Stimulated activated CD4-positive, alpha-beta T cell treated with anti-CD3 and anti-CD28 coated beads, Interleukin-1b, Interleukin-23, amount 100 ng/mL, for 48 hours (primary cell): ENCODE measurements at places on chromosomes 6 and 20.

GRCh38 chr6:105832313-105832761 is 253.8 kb upstream of the PRDM1 start:
- no peak for DNase-seq

GRCh38 chr6:38158762-38159350 is 339.3 kb downstream of the ZFAND3 start:
- DNase-seq, result no peak

- DNase-seq, result no peak
These were observed 33.5 kb downstream of the SNX3 start for GRCh38 chr6:108227290-108227689.

GRCh38 chr6:3242768-3243167 is 15.3 kb upstream of the TUBB2B start:
- no peak for DNase-seq

DNA sequence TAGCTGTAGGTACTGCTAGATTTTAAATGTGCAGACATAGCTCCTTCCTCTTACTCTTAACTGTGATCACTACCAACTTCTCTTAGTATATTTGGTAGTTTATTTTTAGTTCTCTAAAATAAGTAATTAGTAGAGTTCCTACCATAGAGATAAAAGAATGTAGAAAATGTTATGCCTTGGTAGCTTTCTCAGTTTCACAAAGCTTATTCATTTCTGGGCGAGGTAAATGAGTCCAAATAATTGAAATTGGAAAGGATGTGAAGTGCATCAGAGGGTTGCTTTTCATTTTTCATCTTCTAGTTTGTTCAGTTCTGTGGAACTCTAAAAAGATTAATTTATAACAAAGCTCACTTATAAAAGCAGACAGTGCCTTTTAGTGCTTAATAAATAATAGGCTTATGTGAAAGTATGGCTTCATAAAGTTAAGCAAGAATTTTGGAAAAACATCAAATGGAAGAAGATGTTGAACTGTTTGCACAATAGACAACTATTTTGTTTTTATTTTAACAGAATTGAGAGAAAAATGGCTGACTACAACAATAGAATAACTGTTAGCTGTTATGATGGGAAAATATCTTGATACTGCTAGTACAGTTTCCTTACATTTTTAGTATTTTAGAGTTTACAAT is 303.7 kb downstream of the UTRN start:
- DNase-seq, result no peak

- DNase-seq, result no peak
These were observed 140.5 kb downstream of the HIVEP2 start for GRCh38 chr6:142804490-142804889.

DNA sequence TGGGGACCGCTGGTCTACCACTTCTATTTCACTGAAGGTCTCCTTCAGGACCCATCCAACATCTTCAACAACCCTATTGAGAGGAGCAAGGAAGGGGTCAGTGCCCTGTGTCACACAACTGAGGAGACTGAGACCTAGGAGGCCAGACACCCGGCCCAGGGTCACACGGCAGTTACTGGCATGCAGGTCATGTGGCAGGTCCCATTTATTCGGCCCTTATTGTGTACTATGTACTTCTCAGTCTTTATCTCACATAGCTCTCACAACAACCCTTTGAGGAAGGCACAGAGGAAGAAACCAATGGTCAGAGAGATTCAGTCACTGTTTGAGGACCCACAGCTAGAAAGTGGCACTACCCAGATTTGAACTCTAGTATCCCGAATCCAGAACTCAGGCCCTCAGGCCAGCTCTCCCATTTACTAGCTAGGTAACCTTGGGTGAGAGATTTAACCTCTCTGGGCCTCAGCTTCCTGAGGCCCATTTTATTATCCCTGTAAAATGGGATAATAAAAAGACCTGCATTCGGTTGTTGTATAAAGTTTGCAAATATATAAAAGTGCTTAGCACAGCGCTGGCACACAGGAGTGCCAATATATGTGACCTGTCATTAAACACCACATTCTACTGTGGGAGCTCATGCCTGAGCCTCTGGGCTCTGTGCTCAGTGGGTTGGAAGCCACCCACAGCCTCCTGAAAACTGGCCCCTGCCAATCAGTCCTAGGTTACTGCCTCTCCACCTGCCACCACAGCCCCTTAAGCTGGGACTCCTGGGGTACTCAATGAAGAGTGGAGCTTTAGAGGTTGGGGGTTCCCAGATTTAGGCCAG is 15.8 kb downstream of the TFEB start:
- no peak for DNase-seq

DNA sequence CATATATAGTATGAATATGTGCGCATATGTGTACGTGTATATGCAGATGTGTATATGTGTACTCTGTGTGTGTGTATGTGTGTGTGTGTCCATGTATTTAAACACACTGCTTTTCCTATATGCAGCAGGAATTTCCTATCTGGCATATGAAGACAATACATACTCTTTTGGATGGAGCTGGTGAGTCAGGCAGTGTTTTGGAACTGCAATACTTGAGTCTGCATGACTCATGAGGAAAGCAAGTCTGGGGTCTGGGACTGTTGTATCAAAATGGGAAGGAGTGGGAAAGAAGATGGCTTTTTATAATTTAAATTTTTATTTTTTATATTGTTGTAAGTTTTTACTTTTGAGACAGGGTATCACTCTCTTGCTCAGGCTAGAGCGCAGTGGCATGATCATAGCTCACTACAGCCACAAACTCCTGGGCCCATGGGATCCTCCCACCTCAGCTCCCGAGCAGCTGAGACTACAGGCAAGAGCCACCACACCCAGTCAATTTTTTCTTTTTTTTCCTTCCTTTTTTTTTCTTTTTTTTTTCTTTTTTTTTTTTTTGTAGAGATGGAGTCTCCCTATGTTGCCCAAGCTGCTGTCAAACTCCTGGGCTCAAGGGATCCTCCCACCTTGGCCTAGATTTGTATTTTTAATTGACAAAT is 72.2 kb downstream of the ATXN1 start:
- no peak for DNase-seq

DNA sequence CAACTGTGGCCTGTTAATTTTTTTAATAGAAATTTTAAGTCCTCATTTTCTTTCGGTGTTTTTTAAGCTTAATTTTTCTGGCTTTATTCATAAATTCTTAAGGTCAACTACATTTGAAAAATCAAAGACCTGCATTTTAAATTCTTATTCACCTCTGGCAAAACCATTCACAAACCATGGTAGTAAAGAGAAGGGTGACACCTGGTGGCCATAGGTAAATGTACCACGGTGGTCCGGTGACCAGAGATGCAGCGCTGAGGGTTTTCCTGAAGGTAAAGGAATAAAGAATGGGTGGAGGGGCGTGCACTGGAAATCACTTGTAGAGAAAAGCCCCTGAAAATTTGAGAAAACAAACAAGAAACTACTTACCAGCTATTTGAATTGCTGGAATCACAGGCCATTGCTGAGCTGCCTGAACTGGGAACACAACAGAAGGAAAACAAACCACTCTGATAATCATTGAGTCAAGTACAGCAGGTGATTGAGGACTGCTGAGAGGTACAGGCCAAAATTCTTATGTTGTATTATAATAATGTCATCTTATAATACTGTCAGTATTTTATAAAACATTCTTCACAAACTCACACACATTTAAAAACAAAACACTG is 10.1 kb downstream of the HFE start:
- DNase-seq, result peak; percentile 60

DNA sequence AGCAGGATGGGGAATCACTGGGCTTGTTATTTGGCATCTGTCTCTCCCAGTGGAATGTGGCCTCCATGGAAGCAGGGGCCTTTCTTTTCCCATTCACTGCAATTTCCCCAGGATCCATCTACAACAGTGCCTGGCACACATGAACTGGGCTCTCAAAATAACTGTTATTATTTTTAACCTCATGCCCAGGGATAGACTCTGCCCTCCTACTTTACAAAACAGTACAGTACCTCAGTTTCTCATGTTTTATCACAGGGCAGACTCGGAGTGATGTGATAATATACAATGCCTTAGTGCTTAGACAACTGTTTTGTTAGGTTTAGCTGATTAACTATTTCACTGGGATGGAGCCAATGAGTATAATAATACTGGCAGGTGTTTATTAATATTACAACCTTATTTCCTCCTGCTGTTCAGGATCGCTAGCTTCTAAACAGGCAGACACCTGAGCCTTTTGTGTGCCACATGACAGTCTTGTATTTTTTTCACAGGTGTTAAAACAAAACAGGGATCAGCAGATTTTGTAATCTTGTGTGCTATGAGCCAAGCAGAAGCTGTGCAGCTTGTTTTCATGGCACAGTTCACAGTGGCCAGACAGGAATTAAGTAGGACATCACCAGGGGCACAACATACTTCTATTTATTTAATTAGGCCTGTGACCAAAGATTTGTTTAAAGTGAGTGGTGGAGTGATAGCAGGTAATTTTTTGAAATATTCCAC is 157.7 kb upstream of the EYA4 start:
- DNase-seq, result no peak

DNA sequence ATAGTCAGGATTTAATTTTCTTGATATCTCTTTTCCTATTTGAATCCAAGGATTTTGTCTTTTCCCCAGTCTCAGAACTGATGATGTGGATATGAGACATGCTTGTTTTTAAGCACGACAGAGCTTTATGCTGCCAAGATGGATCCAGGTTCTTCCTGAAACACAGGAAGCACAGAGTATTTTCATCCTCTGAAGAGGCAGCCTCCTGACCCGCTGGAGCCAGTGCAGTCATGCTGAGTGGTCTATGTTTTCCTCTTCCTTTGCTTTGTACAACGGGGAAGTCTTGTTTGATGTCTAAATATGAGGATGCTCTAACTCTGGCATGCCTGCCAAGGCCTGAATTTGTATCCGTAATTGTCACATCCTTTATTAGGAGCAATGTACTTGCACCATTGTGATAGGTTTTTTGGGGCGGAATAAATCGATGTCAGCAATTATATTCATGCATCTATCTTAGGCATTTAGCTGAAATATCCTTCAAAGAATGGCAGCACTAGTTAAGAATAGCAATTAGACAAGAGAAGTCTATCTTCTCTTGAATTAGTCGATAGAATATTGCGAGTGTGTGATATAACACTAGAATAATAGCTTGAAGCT is 407.1 kb upstream of the JAG1 start:
- no peak for DNase-seq

- no peak for DNase-seq
These were observed 59.2 kb upstream of the ADGRB3 start for GRCh38 chr6:68575765-68576439.

- no peak for DNase-seq
These were observed 197.4 kb downstream of the JARID2 start for GRCh38 chr6:15443119-15443830.

- DNase-seq, result no peak
These were observed 792.6 kb downstream of the PHF3 start for GRCh38 chr6:64428186-64428585.

- DNase-seq, result no peak
These were observed 624.1 kb downstream of the PKHD1 start for GRCh38 chr6:51463321-51463720.

DNA sequence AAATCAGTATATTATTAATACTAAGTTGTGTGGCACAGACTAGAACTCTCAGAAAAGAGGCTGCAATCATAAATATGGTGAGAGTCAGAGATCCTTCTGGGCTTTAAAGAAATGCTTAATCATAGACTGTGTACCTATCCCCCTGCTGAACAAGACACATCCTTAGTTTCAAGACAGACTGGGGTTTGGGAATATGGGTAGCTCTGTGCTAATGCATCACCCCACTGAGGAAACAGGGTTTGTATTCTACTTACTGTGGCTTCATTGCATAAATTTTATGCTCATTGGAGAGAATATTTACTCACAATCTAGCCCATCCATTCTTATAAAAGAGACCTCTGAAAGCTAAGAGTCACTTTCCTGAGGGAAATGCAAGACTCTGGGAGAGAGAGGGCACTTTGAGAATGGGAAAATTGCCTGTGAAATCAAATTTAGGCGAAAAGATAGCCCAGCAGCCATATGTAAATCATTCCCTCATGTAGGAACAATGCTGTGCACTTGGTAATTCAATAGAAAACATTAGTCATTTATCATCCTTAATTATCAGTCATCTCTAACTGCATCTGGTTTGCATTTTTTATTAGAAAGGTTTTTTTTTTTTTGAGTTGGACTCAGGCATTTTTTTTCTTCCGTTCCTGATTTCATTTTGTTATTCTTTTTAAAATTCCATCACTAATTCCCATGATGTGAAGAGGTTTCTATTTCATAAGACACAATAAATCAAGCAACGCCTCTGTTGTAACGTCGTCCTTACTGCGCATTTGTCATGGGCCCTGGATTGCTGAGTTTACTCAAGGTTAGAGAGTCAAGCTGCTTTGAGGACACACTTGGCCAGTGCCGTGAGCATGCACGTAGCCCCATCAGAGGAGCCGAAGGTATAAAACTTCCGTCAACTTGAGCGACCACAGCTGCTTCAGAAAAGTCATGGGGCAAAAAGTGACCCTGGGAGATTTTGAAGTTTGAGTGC is 91.8 kb downstream of the TRMT11 start:
- no peak for DNase-seq

- DNase-seq, result no peak
These were observed 60.2 kb downstream of the DLL1 start for GRCh38 chr6:170230520-170231292.

DNA sequence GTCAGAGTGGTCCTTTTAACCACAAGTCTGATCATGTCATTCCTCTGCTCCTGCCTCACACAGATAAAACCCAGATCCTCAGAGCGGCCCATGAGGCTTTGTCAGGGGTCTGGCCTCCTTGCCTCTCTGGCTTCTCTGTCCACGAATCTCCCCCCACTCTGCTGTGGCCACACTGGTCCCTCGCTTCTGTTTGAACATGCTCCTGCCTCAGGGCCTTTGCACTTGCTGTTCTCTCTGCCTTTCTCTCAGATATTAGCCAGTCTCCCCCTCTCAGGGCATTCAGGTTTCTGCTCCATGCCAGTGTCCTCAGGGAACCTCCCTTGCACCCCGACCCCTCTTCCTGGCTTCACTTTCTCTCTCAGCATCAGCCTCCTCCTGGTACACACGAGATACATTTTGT is 518.5 kb downstream of the PREX1 start:
- no peak for DNase-seq

DNA sequence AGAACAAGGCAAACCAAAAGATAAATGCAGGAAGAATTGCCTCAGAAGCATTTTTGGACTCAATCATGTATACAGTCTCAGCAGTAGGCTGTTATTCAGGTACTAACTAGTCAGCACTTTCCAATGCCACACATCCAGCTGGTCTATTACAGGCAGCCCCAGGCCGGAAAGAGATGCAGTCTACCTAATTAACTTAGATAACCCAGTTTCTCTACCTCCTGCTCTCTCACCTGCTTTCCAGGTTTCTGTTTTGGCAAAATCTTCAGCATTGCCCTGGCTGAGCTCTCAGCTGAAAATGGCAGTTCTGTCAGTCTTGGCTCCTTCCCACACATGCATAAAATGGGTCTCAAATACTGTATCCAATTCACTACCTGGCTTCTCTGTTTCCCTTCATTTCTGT is 101.3 kb upstream of the UFL1 start:
- no peak for DNase-seq

GRCh38 chr20:43969501-43970182 is 55.0 kb downstream of the TOX2 start:
- DNase-seq, result no peak

- DNase-seq, result no peak
These were observed 117.6 kb upstream of the ZFP64 start for GRCh38 chr20:52309181-52309580.
